ENCODE measurements at places on chromosomes 13 and 19. TPM values are rescaled to one million over a fixed set of nuclear protein-coding genes. Genes with fewer than 3 reads are reported as not detected.

DIS3 gene
- polyA plus RNA-seq, result 5.4 TPM

DNA sequence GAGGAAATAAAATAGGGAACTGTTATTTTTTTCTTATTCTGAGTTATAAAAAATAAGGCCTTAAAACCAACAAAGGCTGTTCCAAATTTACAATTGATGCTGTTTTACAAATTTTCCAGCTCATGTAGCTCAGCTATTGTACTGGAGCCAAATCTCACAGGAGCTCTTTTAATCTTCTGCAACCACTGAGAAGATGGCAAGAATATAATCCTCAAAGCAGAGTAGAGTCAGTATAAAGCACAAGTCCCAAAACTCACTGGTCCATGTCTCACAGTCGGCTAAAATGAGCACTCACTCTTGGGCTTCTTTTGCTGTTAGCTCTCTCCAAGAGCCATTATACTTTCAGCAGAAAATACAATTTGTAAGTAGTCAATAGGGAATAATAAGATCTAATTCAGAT is 1074.4 kb upstream of the PRR20A start:
- no peaks in the 10 kb centered on the region for H3K4me1 ChIP-seq
- no peak for DNase-seq
- H3K27ac ChIP-seq, result no peak overlapping the region
- no peak overlapping the region for H3K4me3 ChIP-seq
- H3K27me3 ChIP-seq, result no peaks in the 10 kb centered on the region

GRCh38 chr13:20340136-20340758 is 108.1 kb upstream of the GJB6 start:
- no peaks in the 10 kb centered on the region for H3K4me1 ChIP-seq
- no peaks in the 10 kb centered on the region for H3K36me3 ChIP-seq
- no peak for DNase-seq
- H3K27ac ChIP-seq, result no peak overlapping the region
- H3K27me3 ChIP-seq, result no peaks in the 10 kb centered on the region

- peaks cover 8% of the 10 kb centered on the region for H3K36me3 ChIP-seq
- peak; percentile 81 for DNase-seq
- peaks cover 21% of the 10 kb centered on the region for H3K4me1 ChIP-seq
- peak overlapping the region; percentile 91 for H3K27ac ChIP-seq
Observed at GRCh38 chr19:2477732-2478191, 1.8 kb downstream of the GADD45B start.

DNA sequence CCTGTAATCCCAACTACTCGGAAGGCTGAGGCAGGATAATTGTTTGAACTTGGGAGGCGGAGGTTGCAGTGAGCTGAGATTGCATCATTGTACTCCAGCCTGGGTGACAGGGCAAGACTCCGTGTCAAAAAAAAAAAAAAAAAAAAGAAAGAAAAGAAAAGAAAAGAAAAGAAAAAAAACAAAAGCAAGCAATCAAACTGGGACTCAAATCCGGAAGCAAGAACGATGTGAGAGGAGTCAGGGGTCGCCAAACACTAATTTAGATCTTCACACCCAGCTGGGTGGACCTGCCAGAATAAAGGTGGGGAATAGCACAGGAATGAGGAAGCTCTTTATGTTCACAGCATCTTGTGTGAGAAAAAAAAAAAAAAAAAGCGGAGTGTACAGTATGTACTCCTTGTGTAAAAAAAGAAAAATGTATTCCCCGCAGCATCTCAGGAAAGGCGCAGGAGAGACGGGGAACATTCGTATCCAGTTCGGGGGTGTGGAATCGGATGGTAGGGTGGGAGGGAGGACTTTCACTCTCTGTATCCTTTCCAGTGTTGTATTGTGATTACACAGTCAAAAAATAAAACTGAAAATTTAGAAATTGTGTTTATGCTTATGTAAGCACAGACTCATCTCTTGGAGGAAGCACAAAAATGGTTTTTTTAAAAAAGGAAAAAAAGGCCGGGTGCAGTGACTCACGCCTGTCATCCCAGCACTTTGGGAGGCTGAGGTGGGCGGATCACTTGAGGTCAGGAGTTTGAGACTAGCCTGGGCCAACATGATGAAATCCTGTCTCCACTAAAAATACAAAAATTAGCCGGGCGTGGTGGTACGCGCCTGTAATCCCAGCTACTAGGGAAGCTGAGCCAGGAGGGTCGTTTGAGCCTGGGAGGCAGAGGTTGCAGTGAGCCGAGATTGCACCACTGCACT is 7.6 kb downstream of the DNAJB1 start:
- no peak overlapping the region for H3K4me3 ChIP-seq
- peaks cover 13% of the 10 kb centered on the region for H3K36me3 ChIP-seq
- no peaks in the 10 kb centered on the region for H3K27me3 ChIP-seq
- peak overlapping the region; percentile 69 for H3K27ac ChIP-seq
- DNase-seq, result peak; percentile 87
- H3K4me1 ChIP-seq, result peaks cover 9% of the 10 kb centered on the region

CAPN12 gene
- 5.3 TPM for polyA plus RNA-seq

PDE4C gene
- not detected for polyA plus RNA-seq

IGFL1 gene
- not detected for polyA plus RNA-seq

DNA sequence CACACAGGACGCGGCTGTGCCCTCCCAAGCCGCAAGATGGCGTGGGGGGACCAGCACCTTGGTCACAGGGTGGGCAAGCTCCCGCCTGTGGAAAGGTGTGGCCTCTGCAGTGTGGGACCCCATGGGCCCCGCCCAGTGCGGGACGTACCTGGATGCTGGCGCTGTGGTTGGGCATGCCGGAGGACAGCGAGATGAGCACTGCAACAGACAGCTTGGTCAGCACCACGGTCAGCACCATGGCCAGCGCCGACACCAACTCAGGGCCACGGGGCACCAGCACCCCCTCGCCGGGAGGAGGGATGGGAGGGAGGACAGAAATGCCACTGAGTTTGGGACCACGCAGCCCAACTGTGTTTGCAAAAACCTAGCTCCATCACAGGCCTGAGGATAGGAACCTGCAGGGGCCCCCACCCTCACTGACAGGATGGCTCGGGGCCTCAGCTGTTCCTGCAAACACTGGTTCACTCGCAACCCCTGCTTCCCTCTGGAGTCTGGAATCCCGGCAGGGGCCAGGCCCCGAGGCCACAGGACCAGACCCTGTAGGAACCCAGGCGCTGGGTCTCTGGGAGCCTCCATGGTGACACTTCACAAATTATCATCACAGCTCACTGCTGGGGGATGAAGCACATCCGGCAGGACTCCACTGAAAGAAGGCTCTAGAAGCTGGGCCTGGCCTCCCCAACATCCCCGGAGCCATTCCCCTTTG is 27.1 kb downstream of the IZUMO4 start:
- H3K4me1 ChIP-seq, result no peaks in the 10 kb centered on the region
- H3K36me3 ChIP-seq, result peaks cover 94% of the 10 kb centered on the region
- no peak for DNase-seq
- no peak overlapping the region for H3K4me3 ChIP-seq
- no peaks in the 10 kb centered on the region for H3K27me3 ChIP-seq

GRCh38 chr19:50516964-50517703 is 3.4 kb upstream of the ASPDH start:
- no peaks in the 10 kb centered on the region for H3K27me3 ChIP-seq
- H3K4me3 ChIP-seq, result no peak overlapping the region
- H3K27ac ChIP-seq, result no peak overlapping the region
- DNase-seq, result no peak
- no peaks in the 10 kb centered on the region for H3K4me1 ChIP-seq

GRCh38 chr13:51191743-51192142 is 30.5 kb upstream of the FAM124A start:
- no peaks in the 10 kb centered on the region for H3K36me3 ChIP-seq
- no peak overlapping the region for H3K4me3 ChIP-seq
- no peak overlapping the region for H3K27ac ChIP-seq
- DNase-seq, result no peak

Data from sigmoid colon (tissue), 7 donors.